ENCODE measurements at places on chromosomes 6 and 20.

GRCh38 chr6:56378966-56379585 lies 131.7 kb upstream of the COL21A1 start:
- DNase-seq = no peak

GRCh38 chr20:7159903-7160302 lies 392.4 kb downstream of the BMP2 start:
- DNase-seq = no peak

DNA sequence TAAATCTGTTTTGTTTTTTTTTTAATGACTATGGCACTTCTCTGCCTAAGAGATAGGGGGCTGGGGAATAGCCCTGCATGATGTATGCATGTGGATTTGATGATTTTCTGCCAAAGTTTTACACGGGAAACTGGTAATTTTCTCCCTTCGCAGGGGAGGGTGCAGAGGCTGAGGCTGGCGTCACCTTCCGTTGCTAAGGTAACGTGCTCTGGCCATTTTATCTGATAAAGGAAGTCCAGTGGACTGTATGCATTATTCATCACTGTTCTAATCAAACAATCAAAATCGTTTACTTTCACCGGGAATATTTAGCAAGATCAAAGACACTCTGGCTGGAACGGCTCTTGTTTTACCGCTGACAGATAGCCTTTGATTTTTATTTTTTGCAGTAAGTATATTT lies 789 bp downstream of the PHACTR1 start:
- no peak for DNase-seq

- DNase-seq = no peak
These were observed 64.8 kb downstream of the GRIK2 start for GRCh38 chr6:101458336-101458735.

DNA sequence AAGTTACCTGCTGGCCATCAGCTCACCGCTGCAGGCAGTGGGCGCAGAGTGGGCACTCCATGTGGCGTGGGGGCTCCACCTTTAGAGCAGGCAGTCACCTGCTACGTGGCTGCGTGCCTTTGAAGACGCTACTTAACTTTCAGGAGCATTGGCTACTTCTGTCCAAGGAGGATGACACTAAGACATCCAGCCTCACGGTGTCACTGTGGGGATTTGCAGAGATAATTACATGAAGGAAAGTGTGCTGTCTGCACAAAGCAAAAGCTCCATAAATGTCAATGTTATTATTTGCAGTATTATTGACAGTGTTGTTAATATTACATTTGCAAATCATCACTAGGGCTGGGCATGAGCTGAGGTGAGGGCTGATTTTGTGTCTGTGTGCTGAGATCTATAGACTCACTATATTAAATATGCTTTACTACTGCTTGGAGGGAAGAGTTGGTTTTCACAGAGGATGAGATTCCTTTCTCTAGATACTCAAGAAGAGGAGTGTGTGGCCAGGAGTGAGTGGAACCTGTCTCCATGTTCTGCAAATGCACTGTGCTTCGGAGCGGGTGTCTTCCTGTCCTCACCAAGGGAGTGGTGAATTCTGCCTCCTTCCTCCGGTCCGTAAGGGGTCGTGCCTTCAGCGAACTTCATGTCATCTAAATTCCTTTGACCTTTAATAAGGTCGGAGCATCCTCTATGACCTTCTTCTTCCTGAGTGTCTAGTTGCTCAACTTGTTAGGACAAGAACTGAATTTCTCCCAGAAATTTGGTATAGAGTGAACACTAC lies 165.8 kb upstream of the SYNDIG1 start:
- peak; percentile 5 for DNase-seq

GRCh38 chr6:136696238-136696637 lies 96.0 kb downstream of the MAP3K5 start:
- no peak for DNase-seq

- DNase-seq = no peak
These were observed 165.9 kb upstream of the MARCKS start for GRCh38 chr6:113691260-113691656.

DNA sequence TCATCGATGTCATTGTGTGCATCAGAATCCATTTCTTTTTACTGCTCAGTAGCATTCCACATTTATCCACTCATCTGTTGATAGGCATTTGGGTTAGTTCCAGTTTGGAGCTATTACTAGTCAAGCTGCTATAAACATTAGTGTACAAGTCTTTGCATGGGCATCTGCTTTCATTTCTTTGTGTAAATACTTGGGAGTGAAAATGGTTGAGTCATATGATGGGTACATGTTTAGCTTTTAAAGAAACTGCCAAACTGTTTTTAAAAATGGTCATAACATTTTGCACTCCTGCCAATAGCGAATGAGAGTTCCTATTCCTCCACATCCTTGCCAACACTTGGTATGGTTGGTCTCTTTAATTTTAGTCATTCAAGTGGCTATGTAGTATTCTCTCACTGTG lies 21.2 kb upstream of the SLC22A2 start:
- DNase-seq = no peak

DNA sequence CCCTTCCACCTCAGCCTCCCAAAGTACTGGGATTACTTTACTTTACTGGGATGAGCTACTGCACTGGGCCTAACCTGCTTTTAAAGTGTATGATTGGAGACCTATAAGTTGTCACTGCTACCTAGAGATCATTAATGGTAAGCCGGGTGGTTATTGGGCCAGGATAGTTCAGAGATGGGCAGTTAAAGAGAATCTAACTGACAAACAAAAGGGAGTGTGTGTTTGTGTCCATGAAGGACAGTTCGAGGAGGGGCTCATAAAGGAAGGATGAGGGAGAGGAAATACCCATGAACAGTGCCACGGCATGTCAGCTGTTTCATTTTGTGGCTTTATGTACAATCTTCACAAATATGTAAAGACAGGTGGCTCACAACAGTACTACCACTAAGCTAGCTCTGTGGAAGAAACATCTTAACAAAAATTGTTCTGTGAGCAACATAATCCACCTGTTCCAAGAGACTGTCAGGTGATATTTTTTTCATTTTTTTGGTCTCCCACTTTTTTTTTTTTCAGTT lies 69.7 kb upstream of the FAM8A1 start:
- no peak for DNase-seq

DNA sequence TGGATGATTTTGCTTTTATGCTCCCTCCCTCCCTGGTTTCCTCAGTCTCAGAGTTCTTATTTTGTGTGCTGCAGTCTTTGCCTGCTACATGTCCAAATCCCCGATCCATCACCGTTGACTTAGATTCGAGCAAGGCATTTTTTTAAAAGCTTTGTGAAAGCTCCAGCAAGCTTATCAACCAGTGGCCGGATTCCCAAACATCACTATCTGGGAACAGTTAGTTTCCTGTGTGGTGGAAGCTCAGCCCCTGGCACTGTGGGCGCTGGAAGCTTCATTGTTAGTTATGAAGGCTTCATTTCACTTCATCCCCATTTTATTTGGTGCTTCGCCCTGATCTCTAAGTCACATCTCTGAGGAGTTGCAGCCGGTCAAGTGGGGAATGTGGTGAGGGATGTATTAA lies 44.7 kb downstream of the DEK start:
- DNase-seq = no peak

DNA sequence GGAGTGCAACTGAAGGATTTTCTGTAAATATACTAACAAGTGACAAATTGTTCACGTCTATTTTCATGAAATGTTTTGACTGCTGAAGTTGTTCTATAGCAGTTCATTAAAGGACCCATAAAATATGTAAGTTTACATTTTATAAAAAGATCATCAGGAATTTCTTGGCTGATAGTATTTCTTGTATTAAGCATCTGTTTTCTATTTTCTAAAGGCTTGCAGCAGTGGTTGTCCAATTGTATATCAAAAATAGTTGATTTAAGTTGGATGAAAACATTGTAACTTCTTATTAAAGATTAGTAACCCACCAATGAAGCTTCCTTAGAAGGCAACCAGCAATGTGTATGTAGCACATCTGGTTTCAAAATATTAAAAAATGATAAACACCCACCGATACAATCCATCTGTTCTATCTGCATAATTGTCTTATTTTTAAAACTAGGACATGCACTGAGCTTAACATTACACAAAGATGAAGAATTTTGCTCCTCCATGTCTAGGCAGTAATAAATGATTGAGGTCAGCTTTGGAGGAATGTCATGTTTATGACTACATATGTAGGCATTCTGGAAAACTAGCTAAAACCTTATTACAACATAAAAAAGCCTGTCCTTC lies 301.3 kb upstream of the TCF21 start:
- DNase-seq = no peak

GRCh38 chr6:10529231-10529801 lies 8.2 kb downstream of the GCNT2 start:
- no peak for DNase-seq

DNA sequence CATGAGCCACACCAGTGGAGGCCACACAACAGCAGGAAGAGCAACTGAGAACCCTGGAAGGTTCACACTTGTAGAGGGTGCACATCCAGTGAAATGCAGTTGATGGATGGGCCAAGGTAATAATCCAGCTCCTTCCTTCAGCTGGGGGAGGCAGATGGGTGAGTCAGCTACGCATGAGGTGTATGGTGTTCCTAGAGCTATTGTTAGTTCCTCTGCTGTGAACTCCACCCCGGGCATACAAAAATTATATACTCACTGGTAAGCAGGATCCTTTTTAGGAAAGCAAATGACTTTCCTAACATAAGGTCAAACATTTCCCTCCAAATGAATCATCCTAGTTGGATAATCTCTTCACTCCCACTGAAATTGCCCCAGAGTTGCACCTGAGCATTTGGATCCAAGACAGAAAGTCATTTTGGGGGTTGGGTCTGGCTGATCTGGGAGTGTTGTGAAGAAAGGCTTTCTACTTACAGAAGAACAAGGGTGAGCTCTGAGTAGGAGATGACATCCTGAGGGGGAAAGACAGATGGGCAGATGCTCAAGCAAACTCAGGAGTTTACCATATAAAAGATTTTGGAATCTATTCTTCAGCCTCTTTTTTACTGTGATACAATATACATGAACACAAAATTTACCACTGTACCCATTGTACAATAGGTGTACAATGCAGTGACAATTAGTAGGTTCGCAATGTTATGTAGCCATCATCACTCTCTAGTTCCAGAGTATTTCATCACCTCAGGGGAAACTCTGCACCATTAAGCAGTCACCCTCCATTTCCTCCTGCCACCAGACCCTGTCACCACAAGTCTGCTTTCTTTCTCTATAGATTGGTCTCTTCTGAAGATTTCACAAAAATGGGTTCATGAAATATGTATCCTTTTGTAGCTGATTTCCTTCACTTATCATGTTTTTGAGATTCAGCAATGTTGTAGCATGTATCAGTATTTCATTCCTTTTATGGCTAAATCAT lies 11.1 kb downstream of the HLA-F start:
- no peak for DNase-seq

GRCh38 chr6:100730001-100730980 lies 150.8 kb downstream of the ASCC3 start:
- no peak for DNase-seq

- DNase-seq = no peak
These were observed 365.3 kb downstream of the SAMD5 start for GRCh38 chr6:147873816-147874215.

GRCh38 chr6:104527311-104527710 lies 332.4 kb downstream of the HACE1 start:
- no peak for DNase-seq

DNA sequence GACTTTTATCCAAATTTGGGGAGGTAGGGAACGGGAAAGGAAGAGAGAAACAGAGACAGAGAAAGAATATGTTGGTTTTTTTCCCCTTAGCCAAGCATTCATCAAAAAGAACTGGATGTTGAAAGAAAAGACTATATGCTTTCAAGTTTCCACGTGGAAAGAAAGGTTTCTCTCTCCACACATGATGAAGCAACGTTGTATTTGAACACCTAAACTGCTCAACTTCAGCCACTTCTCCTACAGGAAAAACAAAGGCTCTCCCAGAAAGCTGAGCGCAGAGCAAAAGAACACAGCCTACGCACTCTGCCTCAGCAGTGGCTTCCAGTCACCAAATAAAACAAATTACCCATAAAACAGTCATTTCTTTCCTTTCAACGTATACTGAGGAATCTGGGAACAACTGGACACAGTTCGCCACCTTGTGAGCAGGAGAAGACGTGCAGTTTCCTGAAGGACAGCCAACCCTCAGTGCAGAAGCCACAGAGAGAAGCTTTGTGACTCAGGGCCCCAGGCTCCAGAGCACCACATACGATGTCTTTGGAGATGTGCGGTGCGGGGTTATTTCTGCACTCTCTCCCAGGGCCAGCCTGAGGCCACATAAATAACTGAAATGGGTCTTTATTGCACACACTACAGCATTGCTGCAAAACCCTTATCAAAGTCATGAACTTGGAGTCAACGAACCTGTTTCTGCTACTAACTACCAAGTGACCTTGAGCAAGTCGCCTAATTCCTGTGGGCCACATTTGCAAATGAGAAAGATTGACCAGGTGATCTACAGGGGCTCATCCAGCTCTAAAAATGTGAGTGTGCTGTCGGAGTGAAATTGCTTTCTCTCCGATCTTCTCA lies 10.1 kb downstream of the IL17F start:
- peak; percentile 47 for DNase-seq

DNA sequence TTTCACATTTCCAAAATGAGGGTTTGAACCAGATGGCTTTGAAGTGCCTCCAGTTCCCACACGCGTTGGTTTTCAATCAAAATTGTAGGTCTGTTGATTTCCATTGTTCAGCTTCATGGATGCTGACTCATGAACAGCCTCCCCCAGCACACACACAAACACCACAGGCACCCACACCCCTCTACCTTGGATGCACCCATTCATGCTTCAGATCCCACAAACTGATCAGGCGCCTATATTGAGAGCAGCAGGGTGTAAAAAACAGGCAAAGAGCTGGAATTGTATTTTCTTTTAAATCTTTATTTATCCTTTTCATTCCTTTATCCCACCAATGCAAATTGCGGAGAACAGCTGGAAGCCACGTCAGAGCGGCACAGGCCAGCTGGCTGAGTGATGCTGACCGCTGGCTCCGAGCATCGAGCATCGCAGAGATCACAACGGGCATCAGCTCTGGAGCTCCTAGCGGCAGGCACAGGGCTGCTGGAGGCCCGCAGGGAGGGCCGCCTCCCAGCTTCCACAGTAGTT lies 29.3 kb upstream of the TBC1D7 start:
- DNase-seq = no peak

DNA sequence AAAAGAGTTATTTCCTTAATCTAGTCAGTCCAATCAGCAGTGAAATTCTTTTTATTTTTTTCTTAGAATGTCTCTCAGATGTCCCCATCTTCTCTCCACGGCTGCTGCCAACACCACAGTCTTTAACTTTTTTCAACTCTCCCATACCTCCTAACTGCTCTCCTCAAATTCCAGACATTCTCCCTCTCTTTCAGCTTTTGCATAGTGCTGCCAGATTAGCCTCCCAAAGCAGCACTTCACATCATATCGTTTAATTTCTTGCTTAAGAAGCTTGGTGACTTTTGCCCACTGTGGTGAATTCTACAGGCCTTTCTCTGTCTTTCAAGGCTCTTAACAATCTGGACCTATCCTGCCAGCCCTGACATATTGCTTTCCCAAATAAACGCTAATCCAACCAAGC lies 233.4 kb downstream of the UST start:
- DNase-seq = no peak

DNA sequence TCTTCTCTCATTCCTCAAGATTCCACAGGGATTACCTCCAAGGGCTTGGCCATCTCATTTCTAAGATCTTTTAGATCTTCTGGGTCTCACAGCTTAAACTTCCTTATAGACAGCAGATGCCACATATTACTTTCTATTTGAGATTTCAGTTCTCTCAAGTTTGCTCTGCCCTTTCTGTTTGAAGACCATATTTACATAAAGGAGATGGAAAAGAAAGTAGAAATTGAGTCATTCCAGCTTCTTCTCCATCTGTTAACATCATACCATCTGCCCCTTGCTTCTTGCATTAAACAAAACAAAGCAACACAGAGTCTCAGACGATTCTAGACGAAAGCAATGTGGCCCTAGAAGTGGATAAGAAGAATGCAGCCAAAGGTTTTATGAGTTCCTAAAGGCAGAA lies 203.4 kb downstream of the TTLL2 start:
- no peak for DNase-seq
